Germinal center (tissue), 1 donor: ENCODE measurements at places on chromosomes 7 and 10.

DNA sequence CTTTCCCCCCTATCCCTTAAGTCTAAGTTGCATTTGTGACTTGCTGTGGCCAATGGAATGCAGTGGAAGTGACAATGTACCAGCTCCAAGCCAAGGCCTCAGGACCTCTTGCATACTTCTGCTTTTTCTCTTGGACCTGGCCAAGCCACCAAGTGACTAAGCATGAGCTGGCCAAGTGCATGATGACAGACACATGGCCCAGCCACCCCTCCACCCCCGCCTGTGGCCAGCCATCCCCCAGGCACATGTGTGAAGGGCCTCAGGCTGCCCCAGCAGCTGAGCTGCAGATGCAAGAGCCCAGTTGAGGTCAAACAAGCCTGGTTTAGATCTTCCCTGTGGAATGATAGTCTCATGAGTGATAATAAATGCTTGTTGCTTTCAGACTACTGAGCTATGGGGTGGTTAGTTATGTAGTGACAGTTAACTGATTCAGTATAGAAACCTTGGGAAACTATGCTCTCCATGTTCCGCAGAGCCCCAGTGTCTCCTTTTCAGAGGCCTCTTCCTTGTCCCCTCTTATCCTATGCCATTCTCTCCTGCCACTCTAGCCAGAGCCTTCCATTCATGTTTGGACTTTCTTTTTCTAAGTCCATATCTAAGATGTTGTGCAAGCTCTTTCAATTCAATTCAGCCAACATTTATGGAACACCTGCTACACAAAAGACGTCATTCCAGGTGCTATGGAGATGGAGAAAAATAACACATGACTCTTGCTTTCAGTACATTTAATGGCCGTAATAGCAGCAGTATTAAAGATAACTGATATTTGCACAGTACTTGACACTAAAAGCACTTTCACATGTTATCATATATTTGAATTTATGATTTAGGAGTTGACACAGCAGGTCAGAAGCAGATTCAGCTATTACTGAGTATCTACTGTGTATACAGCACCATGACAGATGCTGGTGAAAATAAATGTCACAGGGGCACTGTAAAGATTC is 55.5 kb upstream of the LOXL4 start:
- DNase-seq: no peak

GRCh38 chr10:31172925-31173324 is 141.3 kb upstream of the ZNF438 start:
- DNase-seq: no peak

- DNase-seq: no peak
These were observed 298.2 kb downstream of the CCSER2 start for GRCh38 chr10:84626397-84627087.

DNA sequence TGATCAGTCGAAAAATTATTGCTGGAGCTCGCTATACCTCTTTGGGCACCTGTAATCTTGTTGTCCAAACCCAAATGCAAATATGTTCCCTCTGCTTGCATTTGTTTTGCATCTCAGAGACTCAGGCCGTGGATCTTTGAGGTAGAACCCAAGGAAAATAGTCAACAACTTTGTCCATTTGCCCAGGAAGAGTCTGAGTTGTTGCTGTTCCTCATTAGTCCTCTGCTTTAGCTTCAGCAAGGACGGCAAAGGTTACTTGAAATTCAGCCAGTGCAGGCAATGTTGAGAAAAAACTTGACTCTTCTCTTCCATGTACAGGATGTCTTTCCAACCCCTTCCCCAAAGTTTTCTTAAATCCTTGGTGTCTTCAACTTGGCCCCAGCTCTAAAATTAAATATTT is 45.8 kb downstream of the PDK4 start:
- DNase-seq: no peak

- peak; percentile 33 for DNase-seq
These were observed 78.8 kb upstream of the GSDME start for GRCh38 chr7:24836084-24836483.

DNA sequence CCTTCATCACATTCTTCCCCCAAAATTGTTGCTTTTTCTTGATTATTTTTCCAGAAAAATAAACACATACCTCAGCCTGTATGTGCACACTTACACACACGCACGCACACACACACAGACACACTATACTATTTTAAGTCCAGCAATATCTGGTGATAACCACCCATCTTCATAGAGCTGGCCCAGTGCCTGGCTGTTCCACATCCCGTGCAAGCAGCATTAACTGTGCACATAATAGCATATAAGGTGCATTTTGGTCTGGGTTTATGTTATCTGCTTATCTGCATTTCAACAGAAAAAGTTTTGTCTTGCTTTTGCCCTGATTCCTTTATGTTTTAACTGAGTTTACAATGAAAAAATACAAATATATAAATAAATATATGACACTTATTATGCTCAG is 143.1 kb upstream of the KLF6 start:
- no peak for DNase-seq

GRCh38 chr10:43872644-43873043 is 224.0 kb upstream of the ZNF32 start:
- DNase-seq: no peak

DNA sequence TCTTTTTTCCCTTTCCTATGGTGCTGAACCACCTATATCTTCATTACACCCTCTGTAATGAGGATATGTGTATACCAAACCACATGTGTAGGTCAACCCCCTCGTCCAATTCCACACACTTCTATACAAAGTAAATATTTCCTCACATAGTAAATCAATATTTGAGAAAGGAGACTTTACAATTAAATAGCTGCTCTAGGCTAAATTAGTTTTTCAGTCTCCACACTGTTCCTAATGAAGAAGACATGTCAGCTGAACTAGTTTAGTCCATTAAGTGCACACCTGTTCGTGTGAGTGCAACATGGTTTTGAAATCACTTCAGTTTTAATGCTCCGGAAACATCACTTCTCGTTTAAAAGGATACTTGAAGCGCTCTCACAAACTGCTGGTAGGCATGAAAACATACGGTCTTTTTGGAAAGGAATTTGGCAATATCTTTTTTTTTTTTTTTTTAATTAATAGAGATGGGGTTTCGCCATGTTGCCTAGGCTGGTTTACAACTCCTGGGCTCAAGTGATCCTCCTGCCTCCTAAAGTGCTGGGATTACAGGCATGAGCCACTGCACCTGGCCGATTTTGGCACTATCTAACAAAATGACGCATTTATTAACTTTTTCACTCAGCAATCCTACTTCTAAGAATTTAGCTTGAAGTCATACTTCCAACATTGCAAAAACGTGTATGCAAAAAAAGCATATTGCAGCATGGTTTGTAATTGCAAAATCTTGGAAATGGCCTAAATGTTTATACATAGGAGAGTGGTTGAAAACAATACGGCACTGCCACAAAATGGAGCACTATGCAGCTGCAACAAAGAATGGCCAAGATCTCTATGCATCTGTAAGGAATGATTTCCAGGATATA is 2.1 kb upstream of the XRCC2 start:
- no peak for DNase-seq

DNA sequence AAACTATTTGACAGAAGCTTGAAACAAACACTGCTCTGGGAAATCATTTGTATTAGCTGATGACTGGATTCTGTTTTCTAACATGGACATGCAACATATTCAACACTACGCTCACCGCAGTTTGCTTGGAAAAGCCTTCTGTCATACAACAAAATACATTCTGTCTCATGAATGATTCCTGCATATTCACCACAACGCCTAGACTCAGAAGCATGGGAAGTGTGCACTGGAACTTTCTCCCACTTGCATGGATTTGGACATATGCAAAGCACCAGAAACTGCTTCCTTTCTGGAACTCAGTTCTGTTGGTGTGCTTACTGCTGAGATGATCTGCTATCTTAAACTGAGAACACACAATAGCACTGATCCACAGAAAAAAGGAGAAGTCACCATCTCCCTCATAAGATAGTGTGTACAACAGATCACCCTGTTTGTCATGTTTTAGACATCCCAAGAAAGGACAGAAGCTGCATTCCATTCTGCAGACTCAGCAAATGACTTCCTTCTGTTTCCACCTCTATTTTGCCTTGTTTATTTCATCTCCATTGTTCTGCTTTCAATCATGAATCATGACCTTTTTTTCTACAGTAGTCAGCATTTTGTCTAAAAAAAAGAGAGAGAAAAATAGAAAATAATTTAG is 115.8 kb downstream of the HTR7 start:
- DNase-seq: no peak

GRCh38 chr7:139078399-139078798 is 31.1 kb downstream of the ZC3HAV1 start:
- DNase-seq: no peak

DNA sequence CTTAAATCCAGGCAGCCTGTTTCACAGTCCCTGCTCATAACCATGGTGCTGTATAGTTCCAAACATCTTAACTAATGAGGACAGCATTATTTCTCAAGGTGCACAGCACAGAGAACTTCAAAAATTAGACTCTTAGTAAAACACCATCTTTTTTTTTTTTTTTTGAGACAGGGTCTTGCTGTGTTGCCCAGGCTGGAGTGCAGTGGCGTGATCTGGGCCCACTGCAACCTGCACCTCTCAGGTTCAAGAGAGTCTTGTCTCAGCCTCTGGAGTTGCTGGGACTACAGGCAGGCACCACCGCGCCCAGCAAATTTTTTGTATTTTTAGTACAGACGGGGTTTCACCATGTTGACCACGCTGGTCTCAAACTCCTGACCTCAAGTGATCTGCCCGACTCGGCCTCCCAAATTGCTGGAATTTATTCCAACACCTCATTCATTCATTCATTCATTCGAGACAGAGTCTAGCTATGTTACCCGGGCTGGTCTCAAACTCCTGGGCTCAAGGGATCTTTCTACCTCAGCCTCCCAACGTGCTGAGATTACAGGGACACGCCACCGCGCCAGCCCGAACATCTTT is 507 bp upstream of the TMEM254 start:
- no peak for DNase-seq

- no peak for DNase-seq
These were observed 247.7 kb downstream of the AHR start for GRCh38 chr7:17546189-17546588.

GRCh38 chr10:43892062-43892770 is 243.5 kb upstream of the ZNF32 start:
- no peak for DNase-seq

DNA sequence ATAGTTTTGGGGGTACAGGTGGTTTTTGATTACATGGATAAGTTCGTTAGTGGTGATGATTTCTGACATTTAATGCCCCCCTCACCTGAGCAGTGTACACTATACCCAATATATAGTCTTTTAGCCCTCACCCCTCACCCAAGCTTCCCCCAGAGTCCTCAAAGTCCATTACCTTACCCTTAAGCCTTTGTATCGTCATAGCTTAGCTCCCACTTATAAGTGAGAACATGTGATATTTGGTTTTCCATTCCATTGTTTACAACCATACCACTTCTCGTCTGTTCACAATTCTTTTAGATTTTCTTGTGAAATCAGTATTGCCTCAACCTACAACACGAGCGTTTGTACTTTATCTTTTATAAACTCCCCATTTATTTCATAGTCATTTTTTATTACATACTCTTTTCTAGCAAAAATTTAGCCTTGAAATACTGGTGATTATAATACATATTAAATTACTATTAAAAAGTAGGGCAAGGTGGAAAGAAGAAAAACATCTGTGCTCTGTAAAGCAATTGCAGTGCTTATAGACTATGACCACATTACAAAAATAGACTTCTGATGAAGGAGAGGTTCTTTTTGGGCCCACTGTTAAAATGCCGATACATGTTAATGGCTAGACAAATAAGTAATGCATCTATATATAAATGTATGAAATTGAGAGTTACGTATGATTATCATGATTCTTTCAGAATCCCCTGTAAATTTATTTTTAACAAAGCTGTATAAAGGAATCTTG is 164.8 kb downstream of the THSD7A start:
- no peak for DNase-seq

- DNase-seq: peak; percentile 11
These were observed 21.6 kb upstream of the WASL start for GRCh38 chr7:123770378-123770777.

GRCh38 chr10:77381750-77382149 is 255.9 kb downstream of the KCNMA1 start:
- DNase-seq: no peak

- DNase-seq: no peak
These were observed 43.0 kb downstream of the TMEM130 start for GRCh38 chr7:98826811-98827231.

DNA sequence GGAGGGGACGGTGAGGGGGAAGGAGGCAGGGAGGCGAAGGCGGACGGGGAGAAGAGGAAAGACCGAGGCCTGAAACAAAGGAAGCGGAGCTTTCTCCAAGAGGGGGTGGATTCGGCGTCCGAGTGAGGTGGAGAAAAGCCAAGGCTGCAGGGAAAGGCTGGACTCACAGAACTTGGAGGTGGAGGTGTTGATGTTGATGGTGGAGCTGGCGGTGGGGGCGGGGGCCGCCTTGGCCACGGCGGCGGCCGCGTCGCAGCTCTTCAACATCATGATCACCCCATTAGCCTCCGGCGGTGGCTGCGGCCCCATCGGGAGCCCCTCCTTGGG is 578 bp downstream of the CACUL1 start:
- peak; percentile 49 for DNase-seq

DNA sequence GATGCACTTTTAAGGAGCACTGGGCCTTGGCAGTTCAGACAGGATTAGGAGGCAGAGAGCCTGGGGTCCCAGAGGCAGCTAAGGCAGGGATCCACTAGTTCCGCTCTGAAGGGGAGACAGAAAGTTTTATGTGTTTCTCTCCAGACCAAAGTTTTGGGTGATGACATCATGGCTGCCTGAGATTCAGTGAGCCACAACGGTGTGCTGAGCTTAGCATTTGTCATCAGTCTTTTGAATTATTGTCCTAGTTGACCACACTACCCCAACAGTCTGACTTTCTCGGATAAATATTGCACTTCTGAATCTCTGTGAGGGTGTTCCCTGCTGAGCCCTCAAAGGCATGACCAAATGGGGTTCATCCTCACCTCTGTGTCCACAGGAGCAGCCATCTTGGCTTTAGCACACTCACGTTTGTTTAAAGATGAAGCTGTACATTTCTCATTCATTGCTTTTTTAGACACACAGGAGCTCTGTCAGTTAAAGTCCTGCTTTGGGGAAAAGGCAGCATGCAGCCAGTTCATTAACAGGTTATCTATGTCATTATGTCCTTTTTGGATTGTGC is 297.7 kb upstream of the LRGUK start:
- DNase-seq: no peak

DNA sequence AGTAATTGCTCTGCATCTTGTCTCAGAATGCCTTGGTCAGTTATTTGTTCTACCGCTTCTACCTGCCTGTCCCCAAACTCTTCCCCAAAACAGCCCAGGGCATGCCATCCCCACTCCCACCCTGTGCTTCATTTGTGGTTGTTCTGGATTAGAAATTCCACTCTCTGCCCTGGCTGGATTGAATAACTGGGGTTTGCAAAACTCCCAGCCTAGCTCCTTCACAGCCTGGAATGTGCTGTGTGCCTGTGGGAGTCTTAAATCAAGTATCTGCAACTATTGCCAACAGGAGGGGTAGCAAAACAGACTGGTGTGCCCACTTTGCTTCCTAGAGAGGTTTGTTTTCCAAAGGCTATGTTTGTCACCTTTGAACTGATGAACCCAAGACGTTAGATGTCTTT is 24.2 kb downstream of the TSPAN15 start:
- DNase-seq: no peak

- DNase-seq: no peak
These were observed 127.1 kb upstream of the SVIL start for GRCh38 chr10:29761916-29762315.

GRCh38 chr10:66008221-66008620 is 917.6 kb upstream of the LRRTM3 start:
- DNase-seq: no peak

- DNase-seq: no peak
These were observed 283.1 kb downstream of the DNAJB6 start for GRCh38 chr7:157619753-157620525.

- DNase-seq: no peak
These were observed 13.3 kb downstream of the KMT2E start for GRCh38 chr7:105027176-105027853.

- no peak for DNase-seq
These were observed 236.5 kb downstream of the RELN start for GRCh38 chr7:103752995-103753394.
